ENCODE measurements at places on chromosomes 7 and 10. TPM values are rescaled to one million over a fixed set of nuclear protein-coding genes. Genes with fewer than 3 reads are reported as not detected.

Gene NPFFR1
- total RNA-seq = not detected

Gene IFIT2
- total RNA-seq = 5.9 TPM

Gene CPED1
- total RNA-seq = 126 TPM

Gene TAC1
- 20.7 TPM for total RNA-seq

Gene CHAT
- not detected for total RNA-seq

Gene PDE1C
- 12.1 TPM for total RNA-seq

Gene CABCOCO1
- total RNA-seq = not detected

Gene NKX2-3
- total RNA-seq = 0.42 TPM

Gene DNAJC30
- total RNA-seq = 3.9 TPM

Gene PTCD1
- 23.7 TPM for total RNA-seq

Data from thoracic aorta (tissue), 2 donors.